OCI-M1 (cell line): ENCODE measurements at places on chromosomes 4 and X.

GRCh38 chr4:43496188-43496587, 603.7 kb downstream of the GRXCR1 start:
- DNase-seq = peak; percentile 74

DNA sequence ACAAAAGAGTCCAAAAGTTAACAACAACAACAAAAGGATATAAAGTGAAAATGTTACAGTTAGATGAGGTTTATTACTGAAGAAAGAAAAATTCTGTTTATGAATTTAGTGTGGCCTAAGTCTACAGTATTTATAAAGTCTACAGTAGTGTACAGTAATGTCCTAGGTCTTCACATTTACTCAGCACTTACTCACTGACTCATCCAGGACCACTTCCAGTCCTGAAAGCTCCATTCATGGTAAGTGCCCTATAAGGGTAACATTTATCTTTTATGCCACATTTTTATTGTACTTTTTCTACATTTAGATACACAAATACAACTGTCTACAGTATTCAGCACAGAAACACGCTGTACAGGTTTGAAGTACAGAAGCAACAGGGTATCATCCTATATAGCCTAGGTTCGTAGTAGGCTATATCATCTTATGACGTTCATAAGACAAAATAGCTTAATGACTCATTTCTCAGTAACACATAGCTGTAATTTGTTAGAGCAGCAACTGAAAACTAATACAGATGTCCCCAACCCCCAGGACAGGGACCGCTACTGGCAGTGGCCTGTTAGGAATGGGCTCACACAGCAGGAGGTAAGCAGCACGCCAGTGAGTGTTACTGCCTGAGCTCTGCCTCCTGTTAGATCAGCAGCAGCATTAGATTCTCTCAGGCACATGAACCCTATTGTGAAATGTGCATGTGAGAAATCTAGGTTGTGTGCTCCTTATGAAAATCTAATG, 61.3 kb downstream of the CENPC start:
- DNase-seq = no peak

GRCh38 chr4:4838051-4838935, 21.2 kb upstream of the MSX1 start:
- DNase-seq = no peak

DNA sequence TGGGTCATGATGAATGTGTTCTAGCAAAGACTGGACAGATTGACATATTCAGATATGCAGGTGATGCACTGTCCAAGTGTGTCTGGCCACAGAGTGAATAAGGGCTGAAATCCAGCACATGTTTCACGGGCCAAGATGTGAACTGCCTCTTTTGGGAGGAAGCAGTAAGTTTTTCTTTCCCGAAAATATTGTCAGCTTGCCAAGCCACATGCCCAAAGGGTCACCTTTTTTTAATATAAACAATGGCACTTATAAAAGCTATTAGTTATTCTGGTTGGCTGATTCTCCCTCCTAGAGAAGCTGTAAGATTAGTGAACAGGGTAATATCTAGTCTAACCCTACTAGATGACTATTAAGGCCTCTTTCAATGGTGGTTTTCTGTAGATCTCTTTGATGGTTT, 1.5 kb upstream of the EDNRA start:
- DNase-seq = no peak

GRCh38 chrX:134137341-134137740, 99.6 kb upstream of the CCDC160 start:
- no peak for DNase-seq

GRCh38 chr4:10098780-10099160, 17.8 kb downstream of the WDR1 start:
- no peak for DNase-seq

DNA sequence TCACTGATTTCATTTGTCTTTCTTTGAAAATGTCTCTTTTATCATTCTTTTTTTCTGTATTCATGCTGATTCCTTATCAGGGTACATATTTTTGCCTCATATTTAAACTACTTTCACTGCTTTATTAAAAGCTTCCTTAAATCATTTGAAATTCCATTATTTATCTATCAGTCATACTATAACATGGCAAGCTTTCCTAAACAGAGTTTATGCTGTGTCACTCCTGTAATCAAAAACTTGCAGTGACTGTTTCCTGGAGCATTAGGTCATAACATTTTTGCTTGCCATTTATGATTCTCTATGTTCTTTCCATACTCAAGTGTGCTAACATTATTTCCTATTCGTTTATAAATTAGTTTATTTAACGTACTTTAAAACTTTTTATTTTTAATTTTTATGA, 203.7 kb downstream of the BMPR1B start:
- no peak for DNase-seq

DNA sequence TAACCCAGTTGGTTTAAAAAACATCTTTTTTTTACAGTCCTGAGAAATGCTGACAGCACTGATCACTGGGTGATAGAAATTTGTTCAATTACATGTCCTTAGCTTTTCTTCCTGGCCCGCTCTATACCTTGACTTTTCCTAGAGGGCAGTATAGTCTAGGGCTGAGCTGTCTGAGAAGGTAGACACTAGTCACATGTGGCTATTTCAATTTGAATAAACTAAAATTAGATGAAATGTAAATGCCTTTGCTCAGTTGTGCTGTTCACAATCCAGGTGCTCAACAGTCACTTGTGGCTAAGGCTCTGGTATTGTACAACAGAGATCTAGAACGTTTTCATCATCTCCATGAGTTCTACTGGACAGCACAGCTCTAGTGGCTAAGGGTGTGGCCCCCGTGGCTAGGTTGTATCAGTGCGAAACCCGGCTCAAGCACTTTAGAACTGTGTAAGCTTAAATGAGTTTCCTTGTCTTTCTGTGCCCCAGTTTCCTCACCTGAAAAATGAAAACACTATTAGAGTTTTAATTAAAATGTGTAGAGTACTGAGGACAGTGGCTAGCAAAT, 111.6 kb upstream of the WDR17 start:
- peak; percentile 53 for DNase-seq

GRCh38 chr4:168978001-168978700, 31.9 kb downstream of the CBR4 start:
- DNase-seq = no peak

- peak; percentile 62 for DNase-seq
These were observed 607.1 kb upstream of the DIPK2B start for GRCh38 chrX:45807572-45808425.

- DNase-seq = peak; percentile 41
These were observed 85.1 kb downstream of the KIT start for GRCh38 chr4:54742636-54743399.

- DNase-seq = peak; percentile 26
These were observed 94.7 kb upstream of the NAP1L5 start for GRCh38 chr4:88792268-88792781.

GRCh38 chrX:71315917-71316316, 14.4 kb downstream of the ITGB1BP2 start:
- DNase-seq = no peak

DNA sequence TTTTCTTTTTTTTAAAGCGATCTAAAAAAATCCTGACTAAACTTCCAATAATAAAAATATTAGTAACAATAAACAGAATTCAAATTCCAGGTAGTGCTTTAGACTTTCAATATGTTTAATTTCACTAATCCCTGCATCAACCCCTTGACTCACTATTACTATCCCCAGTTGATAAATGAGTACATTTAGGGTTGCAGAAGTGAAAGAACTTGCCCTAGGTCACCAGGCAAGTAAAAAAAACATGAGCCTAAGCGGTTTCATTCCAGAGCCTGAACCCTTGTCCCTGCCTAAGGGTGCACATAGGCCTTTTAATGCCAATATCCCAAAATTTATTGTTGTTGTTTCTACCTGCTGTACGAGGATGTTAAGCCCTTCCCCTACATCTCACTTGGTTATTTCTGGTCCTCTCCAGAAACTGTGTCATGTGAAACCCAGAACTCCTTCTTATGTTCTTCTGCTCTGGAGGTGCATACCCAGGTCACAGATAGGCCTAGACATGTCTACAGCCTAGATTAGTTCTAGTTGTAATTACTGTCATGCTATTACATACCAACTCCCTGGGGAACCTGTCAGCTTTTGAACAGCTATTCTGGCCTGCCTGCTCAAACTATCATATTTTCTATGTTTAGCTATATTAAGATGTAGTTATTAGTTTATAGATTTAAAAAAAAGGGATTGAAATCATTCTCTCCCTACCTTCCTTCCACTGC, 244.5 kb upstream of the PITX2 start:
- DNase-seq = no peak

- DNase-seq = no peak
These were observed 590.8 kb downstream of the SPRY1 start for GRCh38 chr4:123987408-123987807.

GRCh38 chr4:3054169-3054759, 20.1 kb downstream of the HTT-AS start:
- peak; percentile 11 for DNase-seq
